Lung (tissue), 17 donors: ENCODE measurements at places on chromosomes 3 and 15.

GRCh38 chr3:23129117-23129516 lies 74.0 kb upstream of the UBE2E2 start:
- peak; percentile 64 for DNase-seq

- DNase-seq, result no peak
These were observed 15.3 kb downstream of the CNOT10 start for GRCh38 chr3:32700244-32700643.

GRCh38 chr3:98954791-98955604 lies 53.5 kb upstream of the DCBLD2 start:
- DNase-seq, result peak; percentile 13

- no peak for DNase-seq
These were observed 87.8 kb downstream of the RYR3 start for GRCh38 chr15:33398555-33398954.
